AG04449 (cell line): ENCODE measurements at places on chromosomes 3 and 15.

DNA sequence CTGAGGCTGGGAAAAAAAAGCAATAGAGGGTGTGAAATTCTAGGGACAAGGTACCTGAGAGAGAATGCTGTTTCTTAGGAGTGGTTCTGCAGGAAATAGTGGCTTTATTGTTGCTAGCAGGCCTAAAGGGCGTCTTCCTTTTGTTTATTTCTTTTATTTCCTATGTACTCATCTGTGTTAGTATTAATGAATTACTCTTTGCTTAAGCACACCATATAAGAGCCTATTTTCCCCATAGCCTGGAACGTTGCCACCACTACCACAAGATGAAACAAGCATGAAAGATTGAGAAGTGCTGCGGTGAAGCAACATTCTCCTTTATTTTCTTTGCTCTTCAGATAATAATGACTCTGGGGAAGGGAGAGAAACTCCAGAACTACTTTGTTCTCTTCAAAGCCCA, 21.3 kb upstream of the GOLIM4 start:
- DNase-seq: no peak

DNA sequence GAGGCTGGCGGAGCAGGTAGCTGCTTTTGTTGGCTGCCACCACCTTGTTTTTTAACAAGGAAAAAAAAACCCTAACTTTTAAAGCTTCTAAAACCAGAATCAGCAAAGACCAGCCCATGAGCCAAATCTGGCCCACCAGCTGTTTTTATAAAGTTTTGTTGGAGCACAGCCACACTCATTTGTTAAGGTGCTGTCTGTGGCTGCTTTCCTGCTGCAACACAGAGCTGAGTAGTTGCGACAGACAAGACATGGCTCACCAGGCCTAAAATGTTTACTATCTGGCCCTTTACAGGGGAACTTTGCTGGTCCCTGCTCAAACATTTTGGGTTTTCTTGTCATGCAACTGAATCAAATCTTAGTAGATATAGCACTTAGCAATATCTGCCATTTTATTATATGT, 18.9 kb downstream of the EFCAB12 start:
- no peak for DNase-seq

DNA sequence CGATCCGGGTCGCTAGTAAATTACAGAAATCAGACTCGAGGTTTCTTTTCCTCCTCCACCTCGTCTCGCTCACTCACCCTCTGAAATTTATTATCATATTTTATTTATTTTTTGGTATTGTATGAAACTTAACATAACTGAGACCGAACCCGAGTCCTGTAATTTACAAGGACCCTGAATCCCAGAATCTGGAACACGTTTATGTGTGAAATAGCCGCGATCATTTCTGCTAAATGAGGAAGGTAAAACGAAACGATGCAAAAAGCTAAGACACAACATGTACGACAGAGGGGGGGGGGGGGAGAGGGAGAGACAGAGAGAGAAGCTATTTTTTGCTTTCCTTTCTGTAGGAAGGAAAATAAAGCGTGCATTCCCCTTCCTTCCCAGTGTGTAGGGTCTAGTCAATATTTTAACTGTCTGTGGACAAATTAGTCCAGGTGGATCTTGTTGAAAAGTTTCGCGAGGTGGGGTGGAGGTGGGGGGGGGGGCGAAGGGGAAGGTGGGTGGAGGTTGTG, 1.6 kb downstream of the BBX start:
- no peak for DNase-seq

DNA sequence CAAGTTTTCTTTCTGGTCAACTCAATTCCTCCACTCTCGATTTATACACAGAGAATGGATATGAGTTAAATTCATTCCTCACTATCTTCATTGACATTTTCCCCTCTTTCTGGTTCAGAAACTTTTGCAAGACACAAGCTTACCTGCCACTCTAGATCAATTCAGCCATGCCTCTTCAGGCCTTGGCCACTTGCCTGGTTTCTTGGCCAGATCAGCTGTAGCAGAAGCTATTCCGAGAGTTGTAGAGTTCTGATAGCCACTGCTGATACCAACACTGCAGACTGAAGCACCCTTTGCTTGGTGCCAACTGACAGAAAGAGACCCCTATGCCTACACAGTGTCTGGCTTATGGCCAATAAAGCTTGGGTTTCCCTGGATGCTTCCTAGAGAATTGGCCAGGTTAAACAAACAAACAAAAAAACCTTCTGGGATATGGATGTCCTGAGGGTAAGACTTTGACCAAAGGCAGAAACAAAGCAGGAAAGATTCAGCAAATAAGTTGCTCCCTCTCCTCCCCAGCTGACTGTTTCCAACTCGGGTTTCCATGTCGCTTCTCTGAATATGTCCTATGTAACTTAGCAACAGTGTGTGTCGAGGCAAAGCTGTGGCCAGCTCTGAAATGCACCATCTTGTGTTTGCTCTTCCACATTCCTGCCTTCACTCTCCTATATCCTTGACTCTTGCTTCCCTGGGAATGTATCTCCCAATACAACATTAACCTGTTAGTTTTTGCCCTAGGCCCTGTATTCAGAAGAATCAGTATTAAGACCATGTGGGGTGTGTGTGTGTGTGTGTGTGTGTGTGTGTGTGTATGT, 521.6 kb downstream of the EPHA3 start:
- no peak for DNase-seq

DNA sequence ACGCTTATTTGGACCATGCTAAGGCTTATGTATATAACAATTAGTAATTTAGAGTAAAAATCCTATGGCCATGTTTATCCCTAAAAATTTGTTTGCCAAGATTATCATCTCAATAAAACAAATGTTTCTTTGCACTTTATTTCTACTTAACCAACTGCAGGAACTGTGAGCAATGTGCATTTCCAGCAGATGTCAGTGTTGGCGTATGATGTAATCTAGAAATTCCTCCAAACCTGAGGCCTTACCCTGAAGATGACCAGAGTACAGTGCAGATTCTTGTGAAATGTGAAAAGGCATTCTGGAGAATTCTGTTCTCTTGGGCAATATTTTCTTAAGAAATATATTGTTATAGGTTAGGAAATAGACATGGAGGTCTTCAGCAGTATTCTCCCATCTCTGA, 205.9 kb downstream of the MBNL1 start:
- no peak for DNase-seq

GRCh38 chr3:154225536-154225935, 98.8 kb downstream of the DHX36 start:
- DNase-seq: no peak

DNA sequence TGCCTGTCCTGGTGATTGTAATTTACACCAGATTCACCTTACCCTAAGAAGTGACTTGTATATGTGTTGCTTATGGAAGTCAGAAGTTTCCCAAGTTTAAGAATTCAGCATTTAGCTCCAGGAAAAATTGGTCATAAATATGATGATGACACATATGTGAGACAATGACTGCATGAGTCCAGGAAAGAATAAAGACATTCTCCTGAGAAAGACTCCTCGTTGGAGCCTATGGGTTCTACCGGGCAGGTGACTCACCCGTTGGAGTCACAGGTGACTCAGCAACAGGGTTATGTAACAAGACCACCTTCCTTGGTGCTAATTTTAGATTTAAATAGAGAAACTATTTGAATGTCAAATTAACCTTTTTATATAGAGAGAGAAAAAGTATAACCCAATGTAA, 662.4 kb downstream of the FHIT start:
- no peak for DNase-seq

GRCh38 chr3:70431911-70432310, 119.5 kb upstream of the MDFIC2 start:
- DNase-seq: peak; percentile 4

GRCh38 chr3:32428092-32429068, 36.7 kb downstream of the CMTM7 start:
- no peak for DNase-seq

DNA sequence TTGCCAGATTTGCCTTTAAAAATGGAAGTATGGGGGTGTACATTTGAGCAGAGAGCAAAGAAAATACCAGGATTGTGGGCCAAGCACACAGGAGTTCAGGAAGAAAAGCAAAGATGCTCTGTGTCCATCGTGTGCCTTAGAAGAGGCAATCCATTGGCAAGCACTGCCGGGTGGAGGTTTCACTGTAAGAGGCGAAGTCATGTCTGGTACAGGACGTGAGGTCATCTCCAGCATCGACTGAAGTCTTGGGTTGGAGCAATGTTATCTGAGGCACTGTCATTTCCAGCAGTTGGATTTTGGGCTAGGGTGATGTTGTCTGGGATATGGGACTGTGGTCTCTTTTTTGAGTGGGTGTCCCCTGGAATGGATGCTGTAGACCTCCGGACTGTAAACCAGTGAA, 4.8 kb upstream of the RGMA start:
- no peak for DNase-seq

- no peak for DNase-seq
Measured at GRCh38 chr3:195255571-195256501, 15.1 kb downstream of the XXYLT1 start.

DNA sequence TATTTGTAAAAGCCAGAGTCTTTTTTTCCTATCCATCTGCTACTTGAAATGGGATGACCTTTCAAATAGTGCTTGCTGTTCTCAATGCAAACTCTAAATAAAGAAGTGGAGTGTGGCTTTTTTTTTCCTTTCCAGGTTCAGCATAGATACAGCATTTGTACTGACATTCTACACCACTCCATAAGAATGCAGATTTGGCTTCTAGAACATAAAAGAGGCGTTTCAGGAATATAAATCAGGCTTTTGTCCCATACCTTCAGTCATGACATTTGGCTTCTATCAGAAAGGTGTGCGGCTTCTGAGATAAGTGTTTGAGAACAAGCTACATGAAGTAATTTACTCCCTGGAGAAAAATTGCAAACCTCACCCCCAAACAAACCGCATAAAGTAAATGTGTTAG, 553.1 kb downstream of the FHIT start:
- DNase-seq: no peak

DNA sequence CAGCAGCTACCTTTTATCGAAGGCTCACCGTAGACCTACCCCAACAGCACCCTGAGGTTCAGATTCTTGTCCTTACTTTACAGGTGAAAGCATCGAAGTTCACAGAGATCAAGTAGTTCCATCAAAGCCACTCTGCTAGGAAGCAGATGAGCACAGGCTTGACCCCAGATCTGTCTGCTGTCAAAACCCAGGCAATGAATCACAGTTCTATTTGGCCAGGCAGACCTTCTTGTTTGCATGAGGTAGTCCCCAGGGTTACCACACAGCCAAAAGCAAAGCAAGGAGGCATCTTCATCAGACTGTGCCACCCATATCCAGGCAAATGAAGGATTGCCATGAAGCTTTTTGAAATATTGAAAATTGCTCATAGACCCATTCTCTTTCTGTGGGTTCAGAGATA, 33.0 kb downstream of the HES1 start:
- DNase-seq: no peak

DNA sequence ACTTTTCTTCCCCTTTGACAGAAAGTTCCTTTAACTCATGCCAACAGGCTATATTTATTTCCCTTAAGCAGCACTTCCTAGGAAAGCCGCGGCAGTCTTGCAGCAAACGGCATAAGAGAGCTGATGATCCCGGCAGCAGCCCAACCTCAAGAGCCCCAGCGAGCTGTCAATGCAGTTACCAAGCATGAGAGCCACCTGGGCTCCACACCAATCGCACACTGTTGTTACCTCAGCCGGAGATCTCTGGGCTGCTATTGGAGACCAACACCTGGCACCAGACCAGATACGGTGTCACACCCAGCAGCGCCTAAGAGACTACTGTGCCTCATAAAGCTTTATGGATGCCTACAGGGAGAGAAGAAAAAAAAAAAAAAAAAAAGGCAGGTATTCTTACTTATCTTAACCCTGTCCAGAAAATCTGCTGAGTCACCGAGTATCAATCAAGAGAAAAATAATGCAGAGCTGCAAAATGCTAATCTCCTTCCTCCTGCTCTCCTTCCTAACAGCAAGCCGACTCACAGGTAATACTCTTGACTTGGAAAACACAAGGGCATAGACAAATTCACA, 11.7 kb downstream of the ABCC5 start:
- no peak for DNase-seq

- no peak for DNase-seq
Measured at GRCh38 chr15:91308855-91309254, 208.8 kb downstream of the SV2B start.

DNA sequence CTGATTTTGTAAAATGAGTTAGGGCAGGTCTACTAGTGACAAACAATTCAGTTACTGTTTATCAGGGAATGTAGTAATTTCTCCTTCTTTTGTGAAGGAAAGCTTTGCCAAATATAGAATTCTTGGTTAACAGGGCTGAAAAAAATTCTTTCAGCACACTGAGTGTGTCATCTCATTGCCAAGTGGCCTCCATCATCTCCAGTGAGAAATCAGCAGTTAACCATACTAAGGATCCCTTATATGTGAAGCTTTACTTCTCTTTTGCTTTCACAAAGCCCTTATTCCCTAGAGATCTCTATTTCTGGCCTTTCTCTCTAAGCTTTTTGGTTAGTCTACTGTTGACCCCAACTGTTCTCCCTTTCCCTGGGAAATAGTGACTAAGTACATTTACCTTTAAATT, 269.1 kb downstream of the SCAPER start:
- DNase-seq: no peak

DNA sequence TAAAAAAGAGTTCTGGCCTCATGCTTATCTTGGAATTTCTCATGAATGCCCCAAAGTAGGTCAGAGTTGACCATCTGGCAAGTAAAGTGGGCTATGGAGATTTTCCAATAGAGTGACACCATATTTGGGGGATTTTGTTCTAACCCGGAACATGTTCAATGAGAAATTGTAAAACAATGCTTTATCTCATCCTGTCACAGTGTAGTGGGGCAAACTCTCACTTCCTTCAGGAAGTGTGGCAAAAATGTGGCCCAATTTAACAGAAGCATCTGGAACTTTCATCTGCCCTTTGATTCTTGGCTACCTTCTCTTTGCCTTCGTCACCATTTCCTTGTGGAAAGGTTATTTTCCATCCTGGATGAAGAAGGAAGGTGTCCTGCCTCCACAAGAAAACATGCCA, 70.8 kb downstream of the ADAMTS9 start:
- no peak for DNase-seq

- no peak for DNase-seq
Measured at GRCh38 chr3:173191611-173192010, 50.6 kb upstream of the SPATA16 start.

GRCh38 chr15:89917442-89918101, 4.8 kb upstream of the ARPIN start:
- DNase-seq: no peak

DNA sequence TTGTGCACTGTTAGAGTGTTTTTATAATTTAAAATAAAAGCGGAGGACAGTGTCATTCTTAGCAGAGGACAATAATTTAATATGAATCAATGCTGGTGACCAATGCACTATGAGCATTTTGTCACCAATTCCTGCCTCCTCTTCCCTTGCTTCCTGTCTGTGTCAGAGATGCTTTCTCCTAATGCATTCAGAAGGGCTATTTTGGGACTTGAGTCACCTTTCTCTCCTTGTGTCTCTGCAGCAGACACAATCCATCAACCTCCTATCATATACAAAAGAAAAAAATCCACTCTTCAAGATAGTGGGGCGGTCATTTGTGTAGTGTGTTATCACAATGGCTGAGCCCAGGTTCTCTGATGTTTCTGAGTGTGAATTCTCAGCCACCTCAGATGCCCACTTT, 191.9 kb upstream of the VEPH1 start:
- no peak for DNase-seq

DNA sequence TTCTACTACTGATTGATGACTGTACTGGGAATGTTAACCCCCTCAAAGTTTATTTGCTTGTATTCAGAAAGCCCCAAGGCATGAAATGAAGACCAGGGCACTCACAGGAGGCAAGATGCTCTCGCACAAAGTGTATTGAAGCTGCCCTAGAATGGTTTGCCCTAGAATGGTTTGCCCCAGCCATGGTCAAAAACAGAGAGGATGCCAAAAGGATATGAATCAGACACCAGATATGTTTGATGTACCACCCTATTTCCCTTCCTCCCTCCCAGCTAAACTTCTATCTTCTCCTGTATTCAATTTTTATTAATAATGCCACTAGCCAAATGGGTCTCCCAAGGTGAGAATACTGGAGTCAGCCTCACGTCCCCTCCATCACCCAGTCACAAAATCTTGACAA, 101.3 kb downstream of the TMCO5A start:
- DNase-seq: no peak
